Endothelial cell (in vitro differentiated cells): ENCODE measurements at places on chromosomes 5 and 9.

DNA sequence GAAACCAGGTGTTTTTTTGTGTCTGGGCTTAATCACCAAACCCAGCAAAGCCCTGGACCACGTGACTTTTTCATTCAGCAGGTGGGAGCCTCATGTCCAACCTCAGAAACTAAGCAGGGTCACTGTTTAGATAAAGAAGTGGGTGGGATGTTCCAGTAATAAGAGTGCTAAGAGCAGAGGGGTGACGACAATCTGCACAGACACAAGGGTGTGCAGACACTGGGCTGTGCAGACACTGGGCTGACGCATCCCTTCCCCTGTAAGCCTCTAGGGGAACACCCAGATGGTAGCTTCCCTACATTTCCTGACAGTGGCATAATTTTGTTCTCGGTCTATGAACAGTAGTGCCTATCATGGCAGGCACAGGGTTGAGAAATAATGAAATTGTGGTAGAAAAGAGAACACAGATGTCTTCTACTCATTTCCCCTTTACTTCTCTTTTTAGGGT lies 85.1 kb downstream of the SAXO1 start:
- no peak for DNase-seq

GRCh38 chr9:76887003-76887821 lies 18.7 kb downstream of the PRUNE2 start:
- no peak for DNase-seq

- no peak for DNase-seq
Measured at GRCh38 chr5:166716856-166717492, 1574.5 kb upstream of the WWC1 start.

DNA sequence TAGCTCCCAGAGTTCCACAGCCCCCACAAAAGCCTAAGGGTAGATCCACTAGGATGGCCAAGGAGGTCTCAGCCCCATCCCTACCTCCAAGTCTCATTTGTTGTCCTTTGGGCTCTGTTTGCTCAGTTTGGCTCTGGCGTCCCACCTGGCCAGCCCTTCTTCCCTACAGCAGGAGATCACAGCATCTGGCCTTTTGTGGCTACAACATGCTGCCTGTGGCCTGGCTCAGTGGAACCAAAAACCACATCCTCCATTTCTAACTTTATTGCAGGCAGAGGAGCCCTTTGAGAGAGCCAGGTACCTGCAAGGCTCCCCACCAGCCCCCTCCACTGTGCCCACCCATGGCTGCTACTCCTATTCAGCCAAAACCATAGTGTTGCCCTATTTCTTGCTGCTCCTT lies 11.4 kb downstream of the JADE2 start:
- DNase-seq: no peak

- DNase-seq: no peak
Measured at GRCh38 chr9:35716230-35716629, 15.8 kb downstream of the TLN1 start.

DNA sequence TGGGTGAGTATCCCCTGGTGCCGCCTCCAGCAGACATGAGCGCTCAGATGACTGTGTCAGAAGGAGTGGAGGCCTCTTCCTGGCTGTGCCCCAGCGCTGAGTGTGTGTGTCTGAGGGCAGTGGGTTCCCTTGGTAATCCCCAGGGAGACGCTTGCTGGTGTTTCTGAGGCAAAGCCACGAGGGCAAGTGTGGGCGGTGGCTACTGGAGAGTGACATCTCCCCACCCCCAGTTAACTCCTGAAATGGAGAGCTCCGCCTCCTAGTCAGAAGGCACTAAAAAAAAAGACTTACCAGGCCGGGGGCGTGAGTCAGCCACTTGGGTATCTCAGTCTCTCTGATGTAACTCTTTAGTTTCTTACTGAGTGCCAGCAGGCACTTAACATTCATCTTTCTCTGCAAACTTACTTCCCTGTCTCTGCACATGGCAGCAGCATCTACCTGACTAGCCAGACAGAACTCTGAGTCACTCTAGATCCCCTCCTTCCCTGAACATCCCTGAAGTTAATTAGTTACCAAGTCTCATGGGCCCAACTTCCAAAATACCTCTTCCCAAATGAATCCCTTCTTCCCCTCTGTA lies 19.3 kb downstream of the ORM2 start:
- no peak for DNase-seq

DNA sequence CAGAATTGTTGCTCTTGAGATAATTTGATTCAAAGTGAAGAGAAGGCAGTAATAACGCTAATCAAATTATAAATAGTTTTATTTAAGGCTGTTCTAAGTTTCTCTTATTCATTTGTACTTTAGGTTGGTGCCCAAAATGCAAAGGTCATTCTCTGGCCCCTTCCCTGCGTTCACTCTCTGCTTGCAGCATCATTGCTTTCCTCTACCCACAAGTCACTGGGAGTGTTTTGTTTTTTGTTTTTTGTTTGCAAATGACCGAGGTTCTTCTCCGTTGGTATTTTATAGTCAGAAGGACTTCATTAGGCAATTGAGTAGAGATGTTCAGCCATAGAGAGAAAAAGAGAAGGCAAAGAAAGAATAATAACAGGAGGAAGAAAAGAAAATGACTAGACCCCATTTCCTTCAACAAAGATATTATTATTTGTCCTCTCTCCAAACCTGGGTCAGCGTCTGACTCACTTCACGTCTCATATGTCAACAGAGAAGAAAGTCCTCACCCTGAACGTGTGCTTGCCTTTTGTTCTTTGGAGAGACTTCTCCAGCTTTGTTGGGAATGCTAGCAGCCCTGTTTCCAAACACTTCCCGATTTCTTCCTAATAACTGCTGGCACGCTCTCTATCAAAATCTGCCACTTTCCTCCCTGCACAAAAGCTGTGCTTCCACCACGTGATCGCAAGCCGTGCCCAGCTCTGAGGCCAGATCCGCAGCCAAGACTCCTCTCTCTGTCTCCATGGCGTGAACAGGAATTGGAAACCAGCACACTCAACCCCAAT lies 119.8 kb downstream of the EBF1 start:
- DNase-seq: peak; percentile 9
